ENCODE measurements at places on chromosomes 6 and 20.

DNA sequence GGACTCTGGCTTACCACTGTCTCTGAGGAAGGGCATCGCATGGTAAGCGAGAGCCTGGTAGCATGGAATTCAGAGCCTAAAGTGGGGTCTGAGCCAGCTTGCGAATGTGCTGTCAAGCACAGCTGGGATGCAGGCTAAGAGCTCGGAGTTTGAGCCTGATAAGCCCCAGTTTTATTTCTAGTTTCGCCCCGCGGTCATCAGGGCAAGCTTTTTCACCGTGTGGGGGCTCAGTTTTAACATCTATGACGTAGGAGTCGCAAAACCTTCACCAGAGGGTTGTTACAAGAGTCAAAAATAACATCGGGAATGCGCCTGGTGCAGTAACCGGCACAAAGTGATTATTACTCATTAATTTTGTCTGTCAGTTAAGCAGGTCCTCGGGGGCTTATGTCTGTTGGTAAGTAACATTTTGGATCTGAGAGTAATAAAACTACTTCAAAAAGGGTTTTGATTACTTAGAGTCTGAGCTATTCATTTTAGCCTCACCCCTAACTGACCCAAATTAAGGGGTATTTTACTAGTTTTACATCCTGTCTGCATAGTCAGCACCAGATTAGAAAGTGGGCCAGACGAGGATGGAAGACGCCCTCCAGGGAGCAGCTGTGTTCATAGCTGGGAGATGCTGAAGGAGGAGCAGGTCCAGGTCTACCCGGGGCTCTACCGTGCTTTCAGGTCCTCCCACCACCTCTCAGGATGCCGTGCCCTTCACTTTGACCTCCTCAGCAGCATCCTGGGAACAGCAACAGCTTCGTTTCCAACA lies 29.7 kb downstream of the SLC22A23 start:
- no peak for DNase-seq

GRCh38 chr6:10424040-10424439 lies 9.2 kb upstream of the TFAP2A start:
- no peak for DNase-seq

GRCh38 chr6:168333491-168333890 lies 13.9 kb upstream of the DACT2 start:
- DNase-seq = no peak

DNA sequence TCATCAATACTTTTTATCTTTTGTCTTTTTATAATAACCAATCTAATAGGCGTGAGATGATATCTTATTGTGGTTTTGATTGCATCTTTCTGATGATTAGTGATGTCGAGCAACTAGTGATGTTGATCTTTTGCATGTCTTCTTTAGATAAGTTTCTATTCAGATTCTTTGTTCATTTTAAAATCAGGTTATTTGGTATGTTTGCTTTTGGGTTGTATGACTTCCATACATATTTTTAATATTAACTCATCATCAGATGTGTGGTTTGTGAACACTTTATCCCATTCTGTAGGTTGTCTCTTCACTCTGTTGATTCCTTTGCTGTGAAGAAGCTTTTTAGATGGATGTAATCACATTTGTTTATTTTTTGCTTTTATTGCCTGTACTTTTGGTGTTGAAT lies 295.8 kb downstream of the BCKDHB start:
- DNase-seq = no peak

GRCh38 chr6:112310439-112311125 lies 36.5 kb upstream of the RFPL4B start:
- DNase-seq = no peak
